Activated CD4-positive, alpha-beta T cell treated with anti-CD3 and anti-CD28 coated beads for 36 hours (primary cell): ENCODE measurements at places on chromosomes 2 and 18. TPM values are rescaled to one million over a fixed set of nuclear protein-coding genes. Genes with fewer than 3 reads are reported as not detected.

Gene ITGB6
- total RNA-seq = not detected

Gene TFCP2L1
- 0.02 TPM for total RNA-seq

Gene METTL4
- 22.0 TPM for total RNA-seq

Gene IL1R2
- total RNA-seq = 25.4 TPM

Gene MYOM1
- 0.89 TPM for total RNA-seq

Gene SLC9A4
- total RNA-seq = 0.11 TPM

Gene CTNNA2
- total RNA-seq = not detected

DNA sequence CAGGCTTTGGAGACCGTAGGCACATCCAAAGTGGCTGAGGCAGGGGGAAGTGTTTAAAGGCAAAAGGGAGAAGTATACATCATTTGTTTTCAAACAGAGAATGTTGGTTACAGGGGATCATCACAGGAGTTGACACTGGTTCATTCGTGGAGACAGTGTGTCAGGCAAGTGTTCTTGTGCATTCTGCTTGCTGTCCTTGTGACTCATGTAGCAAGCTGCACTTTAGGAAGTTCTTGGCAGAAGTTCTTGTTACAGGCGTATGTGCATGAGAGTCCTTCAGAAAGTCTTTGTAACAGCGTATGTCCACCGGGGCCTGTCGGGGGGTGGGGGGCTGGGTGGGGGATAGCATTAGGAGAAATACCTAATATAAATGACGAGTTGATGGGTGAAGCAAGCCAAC is 36.5 kb upstream of the B4GALT6 start:
- no peak for DNase-seq
- no peak overlapping the region for H3K27ac ChIP-seq
- H3K36me3 ChIP-seq = no peaks in the 10 kb centered on the region
- H3K4me3 ChIP-seq = no peak overlapping the region
- H3K27me3 ChIP-seq = peaks cover 14% of the 10 kb centered on the region
- H3K4me1 ChIP-seq = peaks cover 6% of the 10 kb centered on the region

DNA sequence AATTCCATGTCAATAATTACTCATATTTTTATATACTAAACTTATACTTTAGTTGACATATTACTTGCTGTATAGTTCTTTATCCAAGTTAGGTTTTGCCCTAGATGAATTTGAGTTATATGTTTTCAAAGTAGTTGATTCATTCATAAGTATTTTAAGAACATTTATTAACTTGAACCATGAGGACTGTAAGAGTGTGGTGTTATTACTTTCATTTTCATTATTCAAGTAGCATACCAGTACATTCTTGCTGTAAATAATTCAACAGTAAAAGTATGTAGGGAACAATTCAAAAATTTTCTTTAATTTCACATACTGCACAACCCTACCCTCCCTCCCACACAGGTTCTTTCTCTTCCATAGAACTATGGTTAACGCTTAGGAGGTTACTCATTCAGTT is 75.4 kb downstream of the ANKRD12 start:
- peaks cover 37% of the 10 kb centered on the region for H3K36me3 ChIP-seq
- DNase-seq = no peak
- no peak overlapping the region for H3K4me3 ChIP-seq
- peaks cover 12% of the 10 kb centered on the region for H3K4me1 ChIP-seq
- no peaks in the 10 kb centered on the region for H3K27me3 ChIP-seq

DNA sequence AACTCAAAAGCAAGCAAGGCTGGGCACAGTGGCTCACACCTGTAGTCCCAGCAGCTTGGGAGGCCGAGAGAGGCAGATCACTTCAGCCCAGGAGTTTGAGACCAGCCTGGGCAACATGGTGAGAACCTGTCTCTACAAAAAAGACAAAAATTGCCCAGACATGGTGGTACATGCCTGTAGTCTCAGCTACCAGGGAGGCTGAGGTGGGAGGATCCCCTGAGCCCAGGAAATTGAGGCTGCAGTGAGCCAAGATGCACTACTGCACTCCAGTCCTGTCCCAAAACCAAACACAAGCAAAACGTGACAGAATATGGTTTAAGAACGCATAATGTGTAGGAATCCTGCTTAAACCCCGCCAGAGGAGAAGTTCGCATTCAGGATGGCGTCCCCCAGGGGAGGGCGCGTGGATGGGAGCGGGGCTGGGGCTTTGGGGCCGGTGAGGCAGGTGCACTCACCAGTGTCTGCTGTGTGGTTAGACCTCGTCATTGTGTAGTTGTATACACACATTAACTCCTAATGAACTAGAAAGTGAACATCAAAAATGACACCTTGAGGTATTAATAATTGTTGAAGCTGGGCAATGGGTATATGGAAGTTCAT is 5.4 kb downstream of the COLEC11 start:
- DNase-seq = no peak
- H3K27me3 ChIP-seq = no peaks in the 10 kb centered on the region
- H3K4me1 ChIP-seq = peaks cover 19% of the 10 kb centered on the region
- no peak overlapping the region for H3K27ac ChIP-seq
- no peaks in the 10 kb centered on the region for H3K36me3 ChIP-seq
- no peak overlapping the region for H3K4me3 ChIP-seq

DNA sequence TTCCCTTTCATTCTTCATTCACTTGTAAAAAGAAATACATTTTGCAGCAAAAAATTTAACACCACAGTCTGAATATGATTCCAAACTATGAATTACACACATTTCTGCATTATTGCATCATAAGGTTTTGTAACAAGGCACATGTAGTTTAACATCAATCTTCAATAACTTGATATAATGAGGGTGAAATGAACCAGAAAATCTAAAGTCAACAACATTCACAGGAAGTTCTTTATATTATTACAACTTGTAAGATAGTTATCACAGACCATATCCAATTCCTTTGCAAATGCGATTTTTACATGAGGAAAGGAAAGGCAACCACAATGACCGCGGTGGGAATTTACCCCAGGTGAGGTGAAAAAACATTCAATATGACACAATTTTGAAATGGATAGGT is 213.3 kb downstream of the NAPG start:
- DNase-seq = no peak
- H3K4me1 ChIP-seq = peaks cover 12% of the 10 kb centered on the region
- no peak overlapping the region for H3K27ac ChIP-seq
- H3K36me3 ChIP-seq = no peaks in the 10 kb centered on the region
- H3K4me3 ChIP-seq = no peak overlapping the region
- H3K27me3 ChIP-seq = peaks cover 2% of the 10 kb centered on the region

GRCh38 chr18:62621546-62621945 is 93.8 kb upstream of the PHLPP1 start:
- no peak overlapping the region for H3K27ac ChIP-seq
- H3K36me3 ChIP-seq = no peaks in the 10 kb centered on the region
- peaks cover 4% of the 10 kb centered on the region for H3K27me3 ChIP-seq
- DNase-seq = no peak
- no peak overlapping the region for H3K4me3 ChIP-seq

GRCh38 chr2:138838851-138839620 is 58.8 kb upstream of the NXPH2 start:
- peaks cover 4% of the 10 kb centered on the region for H3K27me3 ChIP-seq
- H3K36me3 ChIP-seq = no peaks in the 10 kb centered on the region
- H3K4me1 ChIP-seq = no peaks in the 10 kb centered on the region
- H3K4me3 ChIP-seq = no peak overlapping the region
- DNase-seq = no peak
